ENCODE measurements at places on chromosomes 1 and 21.

DNA sequence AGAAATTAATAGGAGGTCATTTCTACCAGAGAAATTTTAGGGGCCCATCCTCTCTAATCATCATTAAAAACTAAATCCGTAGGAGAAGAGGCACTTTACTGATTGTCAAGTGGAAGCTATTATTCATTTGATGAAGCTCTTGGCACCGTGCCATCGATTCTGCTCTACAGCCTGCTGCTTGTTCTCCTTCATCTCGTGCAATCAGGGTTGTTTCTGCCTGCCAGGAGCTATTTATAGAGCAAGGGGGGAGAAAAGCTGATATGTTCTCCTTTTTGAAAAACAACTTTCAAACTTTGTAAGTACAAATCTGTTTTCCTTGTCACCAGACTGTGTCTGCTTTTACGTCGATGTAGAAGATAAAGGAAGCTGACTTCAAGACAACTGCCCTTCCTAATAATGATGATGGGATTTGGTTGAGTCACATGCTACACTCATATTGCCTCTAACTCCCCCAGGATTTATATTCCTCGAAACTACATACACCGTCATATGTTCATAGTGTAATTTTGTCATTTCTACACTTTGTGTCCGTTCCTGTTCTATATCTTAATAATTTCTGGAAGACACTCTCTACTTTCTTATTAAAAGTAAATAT, 169.6 kb upstream of the LHX8 start:
- DNase-seq, result no peak

DNA sequence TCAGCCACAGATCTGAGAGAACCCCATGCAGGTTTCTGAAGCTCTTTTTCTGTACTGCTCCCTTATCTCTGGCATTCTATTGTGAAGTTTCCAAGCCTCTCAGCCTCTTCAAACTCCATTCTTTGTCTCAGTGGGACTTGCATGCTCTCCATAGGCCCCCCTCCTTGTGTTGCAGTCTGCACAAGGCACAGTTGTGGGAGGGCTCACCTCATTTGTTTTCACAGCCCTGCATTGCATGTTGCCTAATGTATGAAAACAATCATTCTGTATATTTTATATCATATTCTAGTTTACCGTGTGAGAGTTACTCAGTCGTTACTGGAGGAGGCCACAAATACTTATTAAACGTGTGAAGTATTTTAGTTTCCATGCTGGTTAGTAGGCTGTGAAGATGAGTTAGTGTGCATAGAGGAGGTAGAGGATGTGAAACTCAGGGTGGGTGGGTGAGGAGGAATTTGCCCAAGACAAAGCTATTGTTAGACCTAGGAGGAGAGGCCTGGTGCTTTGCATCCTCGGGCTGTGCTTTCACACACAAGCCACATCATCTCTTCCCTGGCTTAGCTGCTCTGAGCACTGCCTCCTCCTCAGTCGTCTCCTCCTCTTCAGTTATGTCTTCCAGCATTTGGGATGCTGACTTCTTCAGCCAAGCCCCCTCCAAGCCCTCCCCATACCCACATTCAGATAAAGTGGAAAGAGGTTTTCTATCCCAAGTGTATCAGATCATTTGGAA, 7.8 kb upstream of the CHI3L2 start:
- no peak for DNase-seq

DNA sequence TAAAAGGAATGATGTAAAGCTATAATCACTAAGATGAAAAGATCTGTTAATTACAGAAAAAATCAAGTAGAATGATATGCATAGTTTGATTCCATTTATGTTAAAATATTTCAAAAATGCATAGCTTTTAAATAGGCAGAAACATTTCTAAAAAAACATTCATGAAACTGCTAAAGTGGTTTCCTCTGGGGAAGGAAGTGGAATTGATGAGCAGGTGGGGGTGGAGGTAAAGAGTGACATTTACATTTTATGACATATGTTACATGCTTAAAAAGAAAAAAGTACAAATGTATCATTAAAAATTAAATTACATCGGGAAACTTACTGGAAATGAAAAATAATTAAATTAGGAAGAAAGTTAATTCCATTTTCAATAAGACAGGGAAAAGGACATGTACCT, 42.8 kb upstream of the JAK1 start:
- no peak for DNase-seq

DNA sequence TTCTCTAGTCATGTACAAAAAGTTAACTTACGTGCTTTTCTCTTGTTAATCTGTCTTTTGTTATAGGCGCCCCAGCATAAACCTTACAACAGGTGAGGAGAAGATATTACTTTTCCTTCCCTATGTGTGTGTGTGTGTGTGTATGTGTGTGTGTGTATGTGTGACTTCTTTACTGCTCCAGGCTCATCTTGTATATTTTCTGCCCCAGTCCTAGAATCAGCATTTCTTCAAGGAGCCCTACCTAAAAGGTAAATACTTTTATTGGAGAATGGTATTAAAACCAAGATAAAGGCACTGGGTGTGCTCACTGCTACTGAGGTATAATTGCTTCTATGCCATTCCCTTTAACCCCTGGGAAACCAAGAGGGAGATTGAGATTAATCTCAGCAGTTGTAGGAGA, 129.8 kb downstream of the PLPPR5 start:
- no peak for DNase-seq

All from gastrocnemius medialis (tissue), 4 donors.